ENCODE measurements at places on chromosomes 4 and X. TPM values are rescaled to one million over a fixed set of nuclear protein-coding genes. Genes with fewer than 3 reads are reported as not detected.

The KLB gene
- not detected for total RNA-seq

The EGFL6 gene
- total RNA-seq = not detected

The CDS1 gene
- 20.1 TPM for total RNA-seq

The GYPE gene
- not detected for total RNA-seq

The HEPH gene
- total RNA-seq = not detected

The RAB33A gene
- 0.15 TPM for total RNA-seq

The ZNF81 gene
- 2.6 TPM for total RNA-seq

The CSAG3 gene
- total RNA-seq = not detected

The GPR78 gene
- total RNA-seq = not detected

The KCTD8 gene
- total RNA-seq = not detected

The PAK3 gene
- total RNA-seq = 9.2 TPM

The TRIM61 gene
- 0.52 TPM for total RNA-seq

The MORC4 gene
- total RNA-seq = 41.5 TPM

The DGAT2L6 gene
- not detected for total RNA-seq

The PAGE1 gene
- total RNA-seq = not detected

The FAM13A gene
- 5.0 TPM for total RNA-seq

The RS1 gene
- 0.17 TPM for total RNA-seq

The TCEAL7 gene
- 8.2 TPM for total RNA-seq

The CETN2 gene
- 81.1 TPM for total RNA-seq

The MAGEC3 gene
- total RNA-seq = not detected

The SYP gene
- 0.10 TPM for total RNA-seq

The CSAG1 gene
- total RNA-seq = not detected

The CENPVL2 gene
- not detected for total RNA-seq

The PHEX gene
- total RNA-seq = 0.35 TPM

The EGF gene
- total RNA-seq = 1.7 TPM

The TXK gene
- 2.6 TPM for total RNA-seq

The PABPC1L2B gene
- total RNA-seq = not detected

The WDFY3 gene
- 42.9 TPM for total RNA-seq

The SORCS2 gene
- 11.0 TPM for total RNA-seq

The SPANXD gene
- total RNA-seq = not detected

The GAB3 gene
- total RNA-seq = 0.87 TPM

The RRH gene
- not detected for total RNA-seq

The BTC gene
- total RNA-seq = 15.3 TPM
